NCI-H1930 (cell line): ENCODE measurements at places on chromosomes 4 and X.

GRCh38 chrX:67780694-67781109 is 236.9 kb downstream of the AR start:
- DNase-seq: no peak

DNA sequence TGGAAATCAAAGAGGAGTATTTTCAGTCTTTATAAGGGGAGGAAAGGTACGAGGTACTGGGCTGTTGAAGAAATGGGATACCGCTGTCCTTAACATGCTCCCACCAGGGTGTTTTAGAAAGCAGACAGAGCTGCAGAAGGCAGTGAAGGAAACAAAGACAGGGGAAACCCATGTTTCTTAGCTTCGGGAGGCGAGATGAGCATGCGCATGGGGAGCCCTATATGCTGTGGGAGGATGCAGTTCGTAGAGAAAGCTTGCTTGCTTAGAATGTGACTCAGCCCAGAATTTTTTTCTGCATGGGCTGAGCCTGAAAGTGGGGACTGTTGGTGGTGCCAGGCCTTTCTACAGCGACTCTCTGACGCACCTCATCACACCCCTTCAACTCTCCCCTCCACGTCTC is 28.8 kb upstream of the SCOC start:
- no peak for DNase-seq

DNA sequence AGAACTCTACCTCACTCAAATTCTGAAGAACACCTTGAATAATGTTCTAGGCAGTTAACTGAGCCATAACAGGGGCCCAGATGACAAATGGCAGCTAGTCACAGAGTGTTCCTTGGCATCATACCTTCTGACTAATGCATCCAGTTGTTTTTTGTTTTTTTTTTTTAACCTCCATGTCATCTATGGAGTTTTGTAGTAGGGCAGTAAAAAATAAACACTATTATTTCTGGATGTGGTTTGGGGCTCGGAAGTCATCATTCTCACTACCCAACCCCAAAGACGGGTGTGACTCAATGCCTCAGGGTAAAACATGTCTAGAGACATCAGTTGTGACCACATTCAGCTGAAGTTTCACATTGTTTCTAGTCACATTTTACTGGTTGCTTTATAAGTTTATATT is 31.2 kb upstream of the MCF2 start:
- DNase-seq: no peak

DNA sequence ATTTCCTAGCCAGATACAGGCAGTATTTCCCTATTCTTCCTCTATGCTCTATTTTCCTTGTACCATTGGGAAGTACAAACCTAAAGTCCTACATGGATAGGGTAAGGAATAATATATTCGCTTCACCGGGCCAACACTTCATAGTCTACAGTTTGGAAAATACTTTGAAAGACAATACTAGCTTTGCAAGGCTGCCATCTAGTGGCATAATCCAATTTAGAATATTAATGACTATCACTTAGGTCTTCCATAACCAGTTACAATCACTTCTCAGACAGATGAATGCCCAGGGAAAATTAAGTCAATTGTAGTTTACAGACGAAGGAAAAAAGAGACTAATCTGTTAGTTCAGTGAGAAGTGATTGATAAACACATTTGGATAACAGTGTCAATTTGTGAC is 141.0 kb upstream of the FAM47C start:
- peak; percentile 9 for DNase-seq
